SK-N-DZ (cell line): ENCODE measurements at places on chromosomes 13 and 19.

DNA sequence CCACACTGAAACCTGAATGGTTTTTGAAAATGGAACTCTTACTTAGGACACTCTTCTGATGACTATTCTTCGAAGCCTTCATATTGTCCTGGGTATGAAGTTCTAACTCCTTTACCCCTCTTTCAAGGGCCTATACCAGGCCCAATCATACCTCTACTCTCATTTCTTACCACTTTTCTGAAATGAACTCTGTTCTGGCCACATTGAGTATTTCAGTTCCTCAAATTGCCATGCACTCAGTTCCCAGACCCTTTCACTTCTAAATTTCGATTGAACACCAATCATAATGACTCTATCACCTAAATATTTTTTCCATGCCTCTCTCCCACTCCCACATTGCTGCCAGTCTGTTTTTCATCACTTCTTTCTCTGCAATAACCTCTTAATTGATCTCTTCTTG, 53.7 kb downstream of the LACC1 start:
- no peak for DNase-seq

GRCh38 chr19:35030257-35031071, at the start of gene SCN1B:
SCN1B (plus strand) TSS chr19:35030470; CDS start chr19:35030821, 351 bp downstream.
- DNase-seq: no peak

DNA sequence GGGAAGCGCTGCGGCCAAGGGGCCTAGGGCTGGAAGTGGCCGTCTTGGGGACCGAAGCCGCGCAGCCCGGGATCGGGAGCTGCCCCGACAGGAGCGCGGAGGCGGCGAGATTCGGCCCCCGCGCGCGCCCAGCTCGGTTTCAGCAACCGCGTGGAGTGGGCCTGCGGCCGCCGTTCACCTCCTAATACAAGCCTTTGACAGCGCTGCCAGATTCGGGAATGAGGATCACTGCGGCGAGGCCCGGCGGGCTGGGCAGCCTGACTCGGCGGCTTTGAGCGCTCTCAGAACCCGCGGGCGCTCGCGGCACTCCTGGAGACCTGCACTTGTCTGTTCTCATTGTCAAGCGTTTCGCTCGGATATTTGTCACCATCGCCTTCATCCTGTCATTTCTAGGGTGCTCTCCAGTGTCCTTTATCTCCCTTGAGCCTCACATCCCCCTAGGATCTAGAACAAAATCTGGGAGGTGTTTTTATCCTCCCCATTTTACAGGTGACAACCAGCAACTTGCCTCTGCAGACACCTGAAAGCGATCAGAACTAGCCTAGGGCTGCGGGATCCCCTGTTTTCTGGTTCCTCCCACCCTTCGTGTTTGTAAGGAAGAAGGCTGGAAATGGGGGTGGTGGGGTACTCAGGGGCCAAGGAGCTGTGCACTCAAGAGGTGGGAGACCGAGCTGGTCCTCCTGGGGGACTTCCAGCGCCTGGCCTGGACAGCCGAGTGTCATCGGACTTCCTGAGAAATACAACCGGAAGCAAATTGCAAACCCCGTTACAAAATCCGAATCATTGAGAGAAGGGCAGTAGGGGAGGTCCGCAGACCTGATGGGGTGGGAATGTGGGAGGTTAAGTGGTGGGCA, 1.5 kb upstream of the CDX2 start:
- no peak for DNase-seq

DNA sequence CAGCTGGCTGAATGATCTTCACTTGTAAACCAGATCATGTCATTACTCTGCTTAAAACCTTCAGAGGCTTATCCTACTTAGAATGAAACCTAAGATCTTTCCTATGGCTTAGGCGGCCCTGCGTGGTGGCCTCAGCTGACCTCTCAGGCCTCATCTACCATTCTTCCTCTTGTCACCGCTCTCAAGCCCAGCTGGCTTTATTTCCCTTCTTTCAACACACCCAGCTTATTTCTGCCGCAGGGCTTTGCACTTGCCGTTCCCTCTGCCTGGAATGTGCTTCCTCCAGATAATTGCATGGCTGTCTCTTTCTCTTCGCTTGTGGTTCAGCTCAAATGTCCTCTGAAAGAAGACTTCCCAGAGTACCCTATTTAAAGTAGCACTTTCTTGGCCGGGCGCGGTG, 3.6 kb upstream of the ASF1B start:
- DNase-seq: no peak

GRCh38 chr19:15340086-15340485, 7.7 kb upstream of the BRD4 start:
- DNase-seq: no peak

- peak; percentile 83 for DNase-seq
These were observed 9.8 kb upstream of the SLC7A10 start for GRCh38 chr19:33235269-33235995.

DNA sequence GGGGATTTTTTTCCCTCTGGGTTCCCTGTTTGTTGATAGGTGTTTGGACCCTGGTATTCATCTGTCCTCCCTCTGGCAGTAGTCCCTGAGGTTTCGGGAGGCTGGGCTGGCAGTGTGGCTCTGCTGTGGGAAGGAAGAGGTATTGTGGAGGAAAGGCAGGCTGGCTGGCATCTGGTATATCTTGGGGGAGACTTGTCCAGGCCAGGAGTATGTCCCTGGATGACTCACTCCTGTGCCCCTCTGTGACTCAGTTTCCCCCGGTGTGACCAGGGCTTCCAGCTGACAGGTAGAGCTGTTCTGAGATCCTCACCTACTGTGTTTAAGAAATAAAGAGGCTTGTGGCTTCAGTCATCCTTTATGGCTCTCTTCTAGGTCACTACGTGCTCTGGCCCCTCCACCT, 14.2 kb upstream of the ZNF492 start:
- no peak for DNase-seq

DNA sequence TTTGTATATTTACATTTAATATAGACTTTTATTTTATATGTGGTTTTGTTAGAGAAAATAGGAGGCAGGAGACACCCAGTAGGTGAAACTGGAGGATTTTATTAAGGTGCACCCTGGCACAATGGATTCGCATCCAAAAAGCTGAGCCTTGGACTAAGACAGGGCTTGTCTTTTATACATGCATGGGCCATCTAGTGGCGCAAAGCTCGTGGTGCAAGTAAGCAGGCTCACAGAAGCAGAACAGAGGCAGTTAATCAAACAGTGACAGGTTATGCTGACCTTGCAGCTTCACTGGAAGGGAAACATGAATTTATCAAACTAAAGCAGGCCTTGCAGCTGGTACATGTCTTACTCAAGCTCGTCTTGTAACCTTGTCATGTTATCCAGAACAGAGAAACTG, 58.8 kb upstream of the ZNF681 start:
- peak; percentile 76 for DNase-seq

DNA sequence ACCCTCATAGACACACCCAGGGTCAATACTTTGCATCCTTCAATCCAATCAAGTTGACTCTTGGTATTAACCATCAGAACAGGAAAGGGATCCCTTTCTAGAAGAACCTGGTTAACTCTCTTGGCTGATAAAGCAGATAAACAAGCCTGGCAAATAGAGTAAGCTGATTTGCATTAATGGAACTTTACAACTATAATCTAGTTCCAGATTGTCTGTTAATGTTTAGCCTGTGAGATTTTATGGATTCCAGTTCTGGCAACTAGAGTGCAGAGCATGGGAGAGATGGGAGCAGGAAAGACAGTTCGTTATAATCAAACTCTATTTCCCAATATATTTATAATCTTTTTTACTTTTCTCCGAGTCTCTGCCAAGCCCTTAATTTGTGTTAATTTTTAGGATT, 272.6 kb upstream of the KLHL1 start:
- no peak for DNase-seq

DNA sequence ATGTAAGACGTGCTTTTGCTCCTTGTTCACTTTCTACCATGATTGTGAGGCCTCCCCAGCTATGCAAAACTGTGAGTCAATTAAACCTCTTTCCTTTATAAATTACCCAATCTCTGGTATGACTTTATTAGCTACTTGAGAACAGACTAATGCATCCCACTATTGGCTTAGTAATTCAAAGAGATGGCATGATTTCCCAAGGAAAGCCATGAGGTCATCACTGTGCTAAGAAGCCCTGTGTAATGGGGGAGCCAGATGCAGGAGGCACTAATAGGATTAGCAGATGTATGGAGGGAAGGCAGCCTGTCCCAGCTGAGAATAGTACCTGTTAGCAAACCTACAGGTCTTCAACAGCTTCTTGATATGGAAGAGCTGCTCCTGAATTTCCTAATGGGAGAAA, 38.1 kb downstream of the RUBCNL start:
- no peak for DNase-seq

DNA sequence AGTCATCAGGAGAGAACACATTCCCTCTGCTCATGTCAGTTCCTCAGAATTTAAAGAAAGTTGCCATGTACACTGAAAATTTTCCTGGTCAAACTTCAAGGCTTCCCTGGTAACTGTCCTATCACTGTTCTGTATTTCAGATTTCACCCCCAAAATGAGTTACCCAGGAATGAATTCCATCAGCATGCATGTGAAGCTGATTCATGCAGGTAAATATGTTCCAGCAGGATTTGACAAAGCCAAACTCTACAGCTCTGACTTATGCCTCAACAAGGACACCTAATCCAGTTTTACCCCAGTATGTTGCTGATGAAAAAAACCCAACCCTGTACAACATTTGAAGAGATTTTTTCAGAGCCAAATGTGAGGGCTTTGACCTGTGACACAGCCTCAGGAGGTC, 21.5 kb downstream of the LIG4 start:
- no peak for DNase-seq
